ENCODE measurements at places on chromosomes 13 and 19.

GRCh38 chr13:113210833-113211232 is 1.4 kb downstream of the CUL4A start:
- DNase-seq: no peak

DNA sequence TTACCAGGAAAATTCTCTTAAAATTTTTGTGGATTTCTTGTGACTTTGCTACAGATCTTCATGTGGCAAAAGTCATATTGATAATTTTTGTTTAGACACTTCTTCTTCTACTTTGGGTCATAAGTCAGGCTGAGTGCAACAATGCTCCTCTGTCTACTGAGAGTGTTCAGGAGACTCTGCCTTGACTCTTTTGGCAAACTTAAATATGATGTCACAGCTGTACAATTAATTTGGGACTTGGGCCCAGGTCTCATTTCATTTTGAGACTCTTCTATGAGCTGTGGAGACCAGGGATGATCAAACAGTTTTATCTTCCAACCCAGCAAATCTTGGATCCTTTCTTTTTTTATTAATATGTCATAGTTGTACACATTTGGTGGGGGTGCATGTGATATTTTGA is 19.7 kb upstream of the IPO5 start:
- DNase-seq: no peak

- no peak for DNase-seq
Observed at GRCh38 chr13:94701313-94702180, 10.8 kb downstream of the SOX21 start.

- no peak for DNase-seq
Observed at GRCh38 chr13:110581506-110582185, 20.1 kb upstream of the RAB20 start.

DNA sequence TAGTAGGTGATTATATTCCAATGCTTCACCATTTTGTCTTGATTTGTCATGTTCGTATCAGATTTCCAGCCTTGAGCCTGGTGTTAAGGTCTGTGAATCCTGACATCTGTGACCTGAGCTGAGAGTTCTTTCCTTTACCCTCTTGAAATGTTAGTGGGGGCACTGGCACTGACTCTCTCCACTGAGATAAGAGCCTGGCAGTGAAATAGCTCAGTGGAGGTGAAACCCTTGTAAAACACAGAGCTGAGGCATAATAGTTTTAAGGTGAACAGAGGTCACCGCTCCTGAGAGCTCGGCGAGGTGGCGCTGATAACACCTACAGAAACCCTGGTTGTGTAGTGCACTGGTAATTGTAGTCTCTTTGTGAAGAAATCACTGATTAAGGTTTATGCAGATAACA is 748.2 kb downstream of the DIAPH3 start:
- no peak for DNase-seq

- no peak for DNase-seq
Observed at GRCh38 chr19:49120325-49120683, 960 bp downstream of the PPFIA3 start.

DNA sequence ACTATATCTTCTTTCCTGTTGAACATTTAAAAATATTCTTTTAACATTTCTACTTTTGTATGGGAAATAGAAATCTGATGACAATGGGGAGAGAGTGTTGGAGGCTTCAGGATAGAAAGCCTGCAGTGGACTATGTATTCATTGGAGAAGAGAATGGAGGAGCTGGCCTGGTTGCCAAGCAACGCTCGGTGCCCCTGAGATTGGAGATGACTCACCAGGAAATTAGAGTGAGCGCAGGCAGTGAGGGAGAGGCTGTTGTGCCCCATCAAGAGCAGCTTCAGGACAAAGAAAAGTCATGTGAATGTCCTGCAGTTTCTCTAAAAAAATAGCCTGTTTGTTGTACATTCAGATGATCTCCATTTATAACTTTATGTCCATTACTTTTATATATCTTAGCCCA is 48.7 kb upstream of the ZNF835 start:
- DNase-seq: no peak

DNA sequence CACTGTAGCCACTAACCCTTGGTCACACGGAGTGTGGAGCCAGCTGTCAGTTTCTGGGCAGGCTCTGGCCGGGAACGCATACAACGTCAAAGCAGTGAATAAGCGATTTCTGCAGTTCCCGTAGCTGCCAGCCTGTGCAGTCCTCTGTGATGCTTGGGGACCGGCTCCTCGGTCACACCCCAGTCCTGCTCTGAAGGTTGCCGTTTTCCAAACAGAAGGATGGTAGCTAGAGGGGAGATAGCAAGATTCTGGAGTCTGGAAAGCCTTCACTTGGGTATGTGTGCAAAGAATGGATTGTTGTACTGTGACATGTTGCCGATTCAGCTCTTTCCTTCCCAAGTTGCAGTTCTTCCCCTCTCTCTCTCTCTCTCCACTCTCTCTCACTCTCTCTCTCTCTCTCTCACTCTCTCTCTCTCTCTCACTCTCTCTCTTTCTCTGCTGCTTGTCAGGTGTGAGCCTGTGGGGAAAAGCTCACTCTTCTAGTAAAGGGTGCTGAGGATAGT is 38.7 kb upstream of the C1QTNF9 start:
- DNase-seq: no peak

- no peak for DNase-seq
Observed at GRCh38 chr13:89205856-89206520, 1534.8 kb downstream of the SLITRK5 start.

DNA sequence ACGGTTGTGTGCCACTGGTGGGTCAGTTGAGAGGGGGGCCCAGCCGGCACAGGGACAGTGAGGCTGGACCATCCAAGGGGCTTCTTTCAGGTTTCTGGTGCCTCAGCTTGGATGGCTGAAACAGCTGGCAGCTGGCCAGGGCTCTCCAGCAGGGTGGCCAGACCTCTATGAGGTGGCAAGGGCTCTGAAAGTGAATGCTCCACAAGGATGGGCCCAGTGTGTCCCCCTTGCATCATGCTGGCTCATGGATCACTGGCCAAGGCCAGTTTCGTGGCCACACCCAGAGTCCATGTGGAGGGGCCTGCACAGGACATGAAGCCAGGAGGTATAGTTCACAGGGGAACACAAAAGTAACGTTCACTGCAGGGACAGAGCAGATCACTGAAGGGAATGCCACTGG is 49.6 kb downstream of the CDADC1 start:
- no peak for DNase-seq

DNA sequence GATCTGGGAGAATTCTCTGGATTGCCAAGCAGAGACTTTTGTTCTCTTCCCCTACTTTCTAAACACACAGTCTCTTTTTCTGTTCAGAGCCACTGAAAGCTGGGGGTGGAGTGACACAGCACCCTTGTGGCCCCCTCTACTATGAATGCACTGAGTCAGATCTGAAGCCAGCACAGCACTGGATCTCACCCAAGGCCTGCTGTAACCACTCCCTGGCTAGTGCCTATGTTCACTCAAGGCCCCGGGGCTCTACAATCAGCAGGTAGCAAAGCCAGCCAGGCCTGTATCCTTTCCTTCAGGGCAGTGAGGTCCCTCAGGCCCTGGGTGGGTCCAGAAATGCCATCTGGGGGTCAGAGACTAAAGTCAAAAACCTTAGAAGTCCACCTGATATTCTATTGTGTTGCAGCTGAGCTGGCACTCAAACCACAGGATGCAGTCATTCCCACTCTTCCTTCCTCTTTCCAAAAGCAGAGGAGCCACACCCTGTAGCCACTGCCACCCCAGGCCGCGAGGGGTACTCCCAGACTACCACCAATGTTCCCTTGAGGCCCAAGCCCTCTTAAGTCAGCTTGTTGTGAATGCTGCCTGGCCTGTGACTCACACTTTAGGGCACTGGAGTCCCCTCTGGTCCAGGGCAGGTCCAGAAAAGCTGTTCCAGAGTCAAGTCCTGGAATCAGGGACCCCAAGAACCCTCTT is 110.1 kb upstream of the RXFP2 start:
- no peak for DNase-seq

DNA sequence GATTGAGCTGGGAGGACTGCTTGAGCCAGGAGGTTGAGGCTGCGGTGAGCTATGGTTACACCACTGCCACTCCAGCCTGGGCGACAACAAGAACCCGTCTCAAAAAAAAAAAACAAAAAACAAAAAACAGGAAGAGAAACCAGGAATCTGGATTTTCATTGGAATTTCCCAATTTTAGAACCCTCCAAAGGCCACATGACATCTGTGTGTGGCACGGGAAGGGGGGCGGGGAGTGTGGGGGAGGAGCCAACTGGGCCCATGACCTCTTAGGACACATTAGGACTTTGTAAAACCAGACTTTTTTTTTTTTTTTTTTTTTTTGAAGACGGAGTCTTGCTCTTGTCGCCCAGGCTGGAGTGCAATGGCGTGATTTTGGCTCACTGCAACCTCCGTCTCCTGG is 21.2 kb upstream of the MYDGF start:
- DNase-seq: no peak

DNA sequence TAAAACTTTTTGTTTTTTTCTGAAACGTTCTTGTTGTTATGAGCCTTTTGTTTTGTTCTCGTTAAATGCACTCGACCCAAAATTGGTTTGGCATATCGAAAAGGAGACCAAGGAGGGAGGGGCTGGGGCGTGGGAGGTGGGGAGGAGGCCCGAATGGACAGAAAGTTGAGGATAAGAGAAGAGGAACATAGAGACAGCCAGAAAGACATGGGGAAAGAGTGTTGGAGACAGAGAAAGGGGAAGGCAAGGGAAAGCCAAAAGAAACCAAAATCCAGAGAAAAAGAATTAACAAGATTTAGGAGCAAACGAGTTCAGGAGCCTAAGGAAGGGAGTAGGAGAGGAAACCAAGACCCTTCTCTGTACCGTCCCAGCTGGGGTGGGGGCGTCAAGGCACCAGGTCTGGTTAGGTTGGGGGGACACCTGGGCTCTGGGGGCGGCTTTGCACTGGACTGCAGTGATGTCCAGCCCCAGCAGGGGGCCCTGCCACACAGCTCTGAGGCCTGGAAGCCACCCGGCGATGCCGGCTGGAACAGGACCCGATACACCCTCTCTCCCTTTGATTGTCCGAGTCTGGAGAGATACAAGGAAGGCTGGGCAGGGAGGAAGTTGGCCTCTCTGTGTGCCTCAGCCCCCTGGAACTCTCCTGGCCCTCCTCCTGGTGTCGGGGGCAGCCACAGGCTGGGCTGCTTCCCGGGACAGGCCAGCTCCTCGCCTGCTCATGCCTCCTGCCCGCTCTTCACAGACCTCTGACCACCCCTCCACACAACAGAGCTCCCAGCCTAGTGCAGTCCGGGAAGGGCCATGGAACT is 11.6 kb upstream of the ASF1B start:
- no peak for DNase-seq

DNA sequence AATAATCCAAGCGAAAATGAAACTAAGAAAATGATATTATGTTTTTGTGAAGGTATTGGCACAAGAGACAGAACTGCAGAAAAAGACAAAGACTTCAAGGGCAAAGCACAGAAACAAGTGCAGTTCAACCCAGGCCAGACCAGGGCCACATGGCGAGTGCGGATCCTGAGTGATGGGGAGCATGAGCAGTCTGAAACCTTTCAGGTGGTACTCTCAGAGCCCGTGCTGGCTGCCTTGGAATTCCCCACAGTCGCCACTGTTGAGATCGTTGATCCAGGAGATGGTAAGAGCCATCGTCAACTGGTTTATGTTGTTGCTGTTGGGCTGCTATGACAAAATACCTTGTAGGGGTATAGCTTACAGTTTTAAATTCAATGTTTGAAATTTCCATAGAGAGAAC is 82.6 kb downstream of the FREM2 start:
- no peak for DNase-seq

- DNase-seq: no peak
Observed at GRCh38 chr19:10936661-10937084, 8.1 kb downstream of the TIMM29 start.

DNA sequence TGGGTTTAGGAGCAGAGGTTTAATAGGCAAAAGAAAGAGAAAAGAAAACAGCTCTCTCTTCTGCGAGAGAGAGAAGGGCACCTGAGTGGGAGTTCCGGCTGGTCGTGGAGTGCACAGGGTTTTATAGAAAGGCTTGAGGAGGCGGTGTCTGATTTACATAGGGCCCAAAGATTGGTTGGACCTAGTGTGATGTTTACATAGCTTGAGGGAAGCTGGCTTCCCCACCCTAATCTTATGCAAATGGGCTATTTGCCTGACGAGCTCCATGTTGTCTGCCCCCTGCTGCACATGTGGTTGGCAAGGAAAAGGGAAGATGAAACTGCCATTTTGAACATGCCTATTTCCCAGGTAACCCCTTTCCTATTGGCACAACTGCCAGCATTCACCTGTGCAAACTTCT is 21.5 kb upstream of the MEDAG start:
- DNase-seq: no peak

DNA sequence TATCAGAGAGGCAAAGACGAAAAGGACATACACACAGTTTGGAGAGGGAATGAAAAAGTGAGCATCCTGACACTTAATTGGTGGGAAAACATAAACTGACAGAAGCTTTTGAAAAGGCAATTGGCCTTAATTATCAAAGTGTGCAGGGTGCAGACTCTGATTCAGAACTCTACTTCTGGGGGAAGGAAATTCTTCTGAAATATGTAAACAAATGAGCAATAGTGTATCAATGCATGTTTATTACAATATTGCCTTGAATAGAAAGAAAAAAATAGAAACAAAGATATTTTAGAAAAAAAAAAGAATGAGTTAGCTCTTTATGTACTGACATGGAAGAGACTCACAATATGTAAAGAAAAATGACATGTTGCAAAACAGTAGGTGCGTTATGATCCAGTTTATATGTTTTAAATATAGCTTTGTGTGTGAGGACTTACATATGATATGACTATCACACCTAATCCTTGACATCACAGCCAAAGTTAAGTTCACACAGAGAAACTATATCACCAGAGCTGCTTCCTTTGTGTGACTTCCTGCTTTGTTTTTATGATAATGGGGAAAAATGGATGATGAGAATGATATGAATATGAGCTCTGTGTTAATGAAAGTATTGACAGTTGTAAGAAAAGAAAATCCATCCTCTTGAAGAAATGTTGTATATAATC is 182.4 kb downstream of the KCTD12 start:
- DNase-seq: no peak

DNA sequence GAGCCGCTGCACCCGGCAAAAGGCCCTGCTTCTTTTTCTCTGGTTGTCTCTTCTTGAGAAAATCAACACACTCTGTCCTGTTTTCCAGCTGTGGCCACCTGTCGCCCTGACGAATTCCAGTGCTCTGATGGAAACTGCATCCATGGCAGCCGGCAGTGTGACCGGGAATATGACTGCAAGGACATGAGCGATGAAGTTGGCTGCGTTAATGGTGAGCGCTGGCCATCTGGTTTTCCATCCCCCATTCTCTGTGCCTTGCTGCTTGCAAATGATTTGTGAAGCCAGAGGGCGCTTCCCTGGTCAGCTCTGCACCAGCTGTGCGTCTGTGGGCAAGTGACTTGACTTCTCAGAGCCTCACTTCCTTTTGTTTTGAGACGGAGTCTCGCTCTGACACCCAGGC is 17.2 kb downstream of the LDLR start:
- DNase-seq: no peak

- no peak for DNase-seq
Observed at GRCh38 chr13:98813993-98814392, 61.5 kb upstream of the SLC15A1 start.

DNA sequence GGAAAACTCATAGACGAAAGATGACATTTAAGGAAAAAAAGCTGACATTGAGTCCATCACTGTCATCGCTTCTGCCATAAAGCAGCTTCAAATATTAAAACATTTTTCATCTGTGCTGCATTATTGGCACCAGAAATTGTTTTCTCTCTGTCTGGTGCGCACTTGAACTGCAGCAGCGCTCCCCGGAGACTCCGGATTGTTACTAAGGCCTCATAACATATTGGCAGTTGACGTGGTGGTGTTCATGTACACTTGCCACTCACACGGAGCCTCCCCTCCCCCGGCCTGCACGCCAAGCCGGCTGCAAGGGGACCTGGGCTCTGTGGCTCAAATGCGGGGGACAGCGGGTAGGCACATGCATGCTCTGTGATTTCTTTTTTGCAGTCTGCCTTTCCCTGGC is 203.2 kb downstream of the TSHZ3 start:
- DNase-seq: no peak

Measured in activated B cell treated with CpG ODN at 0.5 μM for 24 hours (primary cell).